Prostate gland (tissue), 2 donors: ENCODE measurements at places on chromosomes 1 and 21.

- no peaks in the 10 kb centered on the region for H3K4me1 ChIP-seq
- no peak for DNase-seq
- no peak overlapping the region for H3K4me3 ChIP-seq
- no peaks in the 10 kb centered on the region for H3K27me3 ChIP-seq
- H3K36me3 ChIP-seq: no peaks in the 10 kb centered on the region
- H3K27ac ChIP-seq: no peak overlapping the region
Observed at GRCh38 chr21:37601027-37601426, 234.5 kb downstream of the DYRK1A start.

DNA sequence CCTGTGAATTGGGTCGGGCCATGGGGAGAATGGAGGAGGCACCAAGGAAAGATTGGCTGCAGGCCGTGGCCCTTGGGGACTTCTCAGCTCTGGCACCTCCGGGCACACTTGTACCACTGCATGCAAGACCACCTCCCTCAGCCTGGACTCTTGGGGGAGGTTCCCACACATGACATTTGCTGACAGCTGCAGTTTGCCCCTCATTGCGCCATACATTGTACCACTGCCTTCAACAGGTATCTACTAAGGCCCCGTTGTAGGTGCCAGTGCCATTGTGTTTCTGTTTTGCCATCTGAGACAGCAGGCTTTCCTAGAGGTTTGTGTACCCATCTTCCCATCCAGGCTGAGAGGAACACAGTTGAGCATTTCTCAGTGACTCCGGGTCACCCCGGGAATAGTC, 159.4 kb upstream of the TMEM51 start:
- no peak overlapping the region for H3K4me3 ChIP-seq
- no peaks in the 10 kb centered on the region for H3K36me3 ChIP-seq
- no peak for DNase-seq
- no peaks in the 10 kb centered on the region for H3K4me1 ChIP-seq
- H3K27me3 ChIP-seq: no peaks in the 10 kb centered on the region
- no peak overlapping the region for H3K27ac ChIP-seq

GRCh38 chr1:248853663-248854375, 5.1 kb downstream of the ZNF692 start:
- no peaks in the 10 kb centered on the region for H3K27me3 ChIP-seq
- peaks cover 3% of the 10 kb centered on the region for H3K4me1 ChIP-seq
- no peak overlapping the region for H3K27ac ChIP-seq
- DNase-seq: no peak
- peaks cover 4% of the 10 kb centered on the region for H3K36me3 ChIP-seq

- no peaks in the 10 kb centered on the region for H3K4me1 ChIP-seq
- DNase-seq: no peak
- H3K27me3 ChIP-seq: no peaks in the 10 kb centered on the region
- no peaks in the 10 kb centered on the region for H3K36me3 ChIP-seq
Observed at GRCh38 chr1:50322579-50322978, 100.7 kb downstream of the DMRTA2 start.
